ENCODE measurements at places on chromosomes 5 and 9. TPM values are rescaled to one million over a fixed set of nuclear protein-coding genes. Genes with fewer than 3 reads are reported as not detected.

Gene GALNT12
- total RNA-seq, result 12.5 TPM

Gene SLC28A3
- not detected for total RNA-seq

DNA sequence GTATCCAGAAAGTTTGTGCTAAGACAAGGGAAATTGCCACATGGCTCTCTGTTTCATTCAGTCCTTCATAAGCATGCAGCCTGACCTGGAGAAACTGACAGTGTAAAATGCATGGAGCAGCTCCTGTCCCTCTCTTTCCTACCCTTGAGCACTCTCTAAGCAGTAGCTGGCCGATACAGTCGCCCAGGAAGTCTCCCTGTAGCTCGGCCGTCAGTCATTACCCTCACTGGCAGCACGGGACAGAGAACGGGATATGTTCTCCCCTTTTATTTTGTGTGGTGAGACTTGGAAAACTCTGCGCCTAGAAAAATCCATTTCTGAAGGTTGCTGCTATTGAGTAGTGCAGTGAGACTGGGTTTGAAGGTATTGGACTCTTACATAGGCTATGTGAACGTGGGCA lies 56.8 kb upstream of the KCNMB1 start:
- no peaks in the 10 kb centered on the region for H3K27me3 ChIP-seq
- no peak overlapping the region for H3K27ac ChIP-seq
- no peak overlapping the region for H3K4me3 ChIP-seq
- no peaks in the 10 kb centered on the region for H3K4me1 ChIP-seq

GRCh38 chr9:14498824-14499223 lies 184.9 kb upstream of the NFIB start:
- no peak overlapping the region for H3K27ac ChIP-seq
- H3K4me1 ChIP-seq, result no peaks in the 10 kb centered on the region
- H3K36me3 ChIP-seq, result no peaks in the 10 kb centered on the region
- H3K4me3 ChIP-seq, result no peak overlapping the region
- no peak for DNase-seq

GRCh38 chr9:91306296-91306630 lies 55.5 kb downstream of the AUH start:
- H3K36me3 ChIP-seq, result no peaks in the 10 kb centered on the region
- no peak for DNase-seq
- H3K27ac ChIP-seq, result no peak overlapping the region
- no peak overlapping the region for H3K4me3 ChIP-seq

GRCh38 chr5:149416987-149417710 lies 38.1 kb upstream of the IL17B start:
- H3K27ac ChIP-seq, result no peak overlapping the region
- DNase-seq, result no peak
- peaks cover 2% of the 10 kb centered on the region for H3K4me1 ChIP-seq
- H3K36me3 ChIP-seq, result no peaks in the 10 kb centered on the region
